ENCODE measurements at places on chromosomes 1 and 21.

GRCh38 chr1:163608979-163609378, 287.2 kb downstream of the NUF2 start:
- DNase-seq = no peak

- no peak for DNase-seq
Observed at GRCh38 chr1:243507672-243508302, 251.9 kb downstream of the SDCCAG8 start.

DNA sequence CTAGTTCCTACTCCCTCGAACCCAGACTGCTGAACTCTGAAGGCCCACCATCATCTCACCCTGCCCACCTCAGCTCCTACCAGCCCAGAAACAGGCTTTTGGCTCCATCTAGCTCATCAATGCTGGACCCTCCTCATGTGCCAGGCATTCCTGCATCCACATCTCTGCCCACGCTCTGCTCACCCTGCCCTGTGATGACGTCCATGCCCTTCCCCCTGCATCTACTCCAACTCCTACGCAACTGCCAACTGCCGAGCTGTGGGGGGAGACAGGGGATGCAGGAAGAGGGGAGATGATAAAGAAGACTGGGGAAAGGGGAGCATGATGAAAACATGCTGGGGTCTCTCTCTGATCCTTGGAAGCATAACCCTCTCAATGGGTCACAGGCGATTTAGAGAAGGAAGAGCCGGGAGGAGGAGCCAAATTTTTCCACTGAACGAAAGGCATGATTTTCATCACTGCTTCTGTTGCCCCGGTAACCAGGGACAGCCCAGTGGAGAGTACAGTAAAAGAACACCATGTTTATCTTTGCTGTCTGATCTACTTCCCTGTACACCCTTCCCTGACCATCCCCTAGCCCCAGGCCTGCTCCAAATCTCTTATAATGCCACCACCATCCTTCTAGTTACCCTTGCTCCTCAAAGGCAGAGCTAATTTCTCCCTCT, 44.3 kb downstream of the CD34 start:
- DNase-seq = no peak

- DNase-seq = no peak
Observed at GRCh38 chr1:94672001-94672400, 130.4 kb upstream of the F3 start.

DNA sequence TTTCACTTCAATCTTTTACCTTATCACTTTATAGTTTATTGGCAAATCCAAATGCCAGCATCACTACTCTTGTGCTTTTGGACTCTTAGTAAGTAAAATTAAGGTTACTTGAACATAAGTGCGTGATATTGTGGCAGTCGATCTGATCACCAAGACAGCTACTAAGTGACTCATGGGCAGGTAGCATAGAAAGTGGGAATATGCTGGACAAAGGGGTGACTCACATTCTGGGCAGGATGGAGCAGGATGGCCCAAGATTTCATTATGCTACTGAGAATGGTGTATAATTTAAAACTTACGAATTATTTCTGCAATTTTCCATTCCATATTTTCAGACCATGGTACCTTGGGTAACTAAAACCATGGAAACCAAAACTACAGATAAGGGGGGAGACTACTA, 120.2 kb downstream of the ROR1 start:
- no peak for DNase-seq

GRCh38 chr1:111857194-111857651, 101.5 kb downstream of the DDX20 start:
- DNase-seq = no peak

DNA sequence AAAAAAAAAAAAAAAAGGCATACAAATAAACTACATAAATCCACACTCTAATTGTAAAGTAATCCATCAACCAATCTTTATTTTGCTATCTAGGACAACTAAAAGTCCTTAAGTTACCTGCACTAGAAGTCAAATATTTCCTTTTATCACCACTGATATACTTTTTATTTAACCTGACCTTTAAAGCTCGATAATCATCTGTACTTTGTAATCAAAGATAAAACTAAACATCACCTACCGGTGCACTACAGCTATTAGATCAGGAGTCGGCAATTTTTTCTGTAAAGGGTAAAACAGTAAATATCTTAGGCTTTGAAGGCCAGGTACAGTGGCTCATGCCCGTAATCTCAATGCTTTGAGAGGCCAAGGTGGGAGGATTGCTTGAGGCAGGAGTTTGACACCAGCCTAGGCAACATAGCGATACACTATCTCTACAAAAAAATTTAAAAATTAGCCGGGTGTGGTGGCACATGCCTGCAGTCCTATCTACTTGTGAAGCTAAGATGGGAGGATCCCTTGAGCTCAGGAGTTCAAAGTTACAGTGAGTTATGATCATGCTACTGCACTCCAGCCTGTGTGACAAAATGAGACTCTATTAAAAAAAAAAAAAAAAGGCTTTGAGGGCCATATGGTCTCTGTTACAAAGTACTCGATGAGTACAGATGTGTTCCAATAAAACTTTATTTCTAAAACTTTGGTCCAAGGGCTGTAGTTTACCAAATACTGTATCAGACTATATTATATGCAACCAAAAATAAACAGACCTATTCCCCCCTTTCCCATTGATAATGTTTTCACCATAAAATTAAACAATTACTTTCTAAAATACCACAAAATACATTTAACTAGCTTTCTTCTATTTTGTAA, 47.1 kb downstream of the TESK2 start:
- no peak for DNase-seq

DNA sequence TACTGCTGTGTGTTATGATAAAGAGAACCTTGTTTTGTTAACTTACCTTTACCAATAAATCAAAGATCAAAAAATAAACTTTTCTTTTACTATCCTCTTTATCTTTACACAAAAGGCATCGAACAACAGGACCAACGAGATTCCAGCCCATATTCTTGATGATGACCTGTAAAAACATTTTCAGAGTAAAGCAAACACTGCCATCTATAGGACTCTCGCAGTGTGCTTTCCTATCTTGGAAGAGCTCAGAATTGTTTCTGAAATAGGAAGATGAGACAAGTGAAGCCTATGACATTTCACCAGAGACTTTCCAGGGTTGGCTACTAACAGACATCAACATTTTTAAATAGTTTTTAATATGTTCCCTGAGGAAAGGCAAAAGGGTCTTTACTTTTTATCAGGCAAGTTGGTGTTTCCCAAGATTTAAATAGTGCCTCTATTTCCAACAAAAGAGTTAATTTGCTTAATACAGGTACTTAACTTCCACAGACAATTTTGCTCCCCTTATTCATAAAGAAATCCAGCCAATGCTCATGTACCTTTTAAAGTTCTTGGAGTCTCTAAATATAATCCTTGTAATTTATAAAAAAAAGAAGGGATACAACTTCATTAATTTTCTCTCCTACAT, 7.3 kb downstream of the GLMN start:
- no peak for DNase-seq

DNA sequence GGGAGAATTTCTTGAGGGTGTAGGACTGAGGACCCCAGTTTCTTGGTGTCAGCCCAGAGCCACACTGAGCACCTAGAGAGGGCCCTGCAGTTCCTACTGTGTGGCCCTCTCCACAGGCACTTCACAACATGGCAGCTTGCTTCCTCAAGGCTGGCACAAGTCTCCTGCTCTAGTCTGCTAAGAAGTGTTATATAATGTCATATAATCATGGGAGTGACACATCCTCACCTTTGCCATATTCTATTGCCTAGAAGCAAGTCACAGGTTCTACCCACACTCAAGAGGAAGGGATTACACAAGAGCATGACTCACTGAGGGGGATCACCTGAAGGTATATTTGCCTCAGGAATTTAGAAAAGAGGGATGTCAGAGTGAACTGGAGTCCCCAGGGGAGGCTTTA, 5.5 kb upstream of the SNX27 start:
- DNase-seq = no peak

DNA sequence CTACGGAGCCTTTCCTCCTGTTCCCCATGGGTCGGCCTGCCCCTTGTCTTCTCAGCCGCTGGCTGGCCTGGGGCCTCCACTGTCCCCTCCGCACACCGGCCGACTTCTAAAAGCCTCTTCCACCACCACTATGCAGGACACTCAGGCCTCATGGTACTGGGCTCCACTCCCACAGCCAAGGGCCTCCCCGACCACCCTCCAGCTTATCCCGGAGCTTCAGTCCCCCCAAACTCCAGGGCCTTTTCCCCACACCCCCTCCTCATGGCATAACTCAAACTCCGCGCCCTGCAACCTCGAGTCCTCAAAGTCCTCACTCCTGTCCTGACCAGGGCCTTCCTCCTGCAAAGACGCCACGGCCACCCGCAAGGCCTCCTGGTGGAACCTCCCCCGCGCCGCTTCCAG, 2.0 kb downstream of the LRRC41 start:
- no peak for DNase-seq

DNA sequence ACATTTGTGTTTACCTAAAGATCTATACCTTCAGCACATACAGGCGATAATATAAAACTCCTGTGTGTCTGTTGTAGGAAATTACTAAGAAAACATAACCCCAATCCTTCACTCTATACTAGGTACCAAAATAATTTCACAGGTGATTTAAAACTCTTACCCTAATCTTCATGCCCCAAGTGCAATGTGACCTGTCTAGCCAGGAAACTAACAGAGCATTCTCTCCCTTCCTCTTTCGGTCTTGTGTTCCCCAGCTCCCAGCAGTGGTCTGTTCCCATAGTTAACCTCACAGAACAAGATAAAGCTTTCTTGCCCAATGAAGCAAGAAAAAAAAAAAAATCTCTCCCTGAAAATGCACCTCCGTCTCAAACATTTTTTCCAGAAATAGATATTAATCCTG, 493.5 kb downstream of the DPYD start:
- DNase-seq = no peak

DNA sequence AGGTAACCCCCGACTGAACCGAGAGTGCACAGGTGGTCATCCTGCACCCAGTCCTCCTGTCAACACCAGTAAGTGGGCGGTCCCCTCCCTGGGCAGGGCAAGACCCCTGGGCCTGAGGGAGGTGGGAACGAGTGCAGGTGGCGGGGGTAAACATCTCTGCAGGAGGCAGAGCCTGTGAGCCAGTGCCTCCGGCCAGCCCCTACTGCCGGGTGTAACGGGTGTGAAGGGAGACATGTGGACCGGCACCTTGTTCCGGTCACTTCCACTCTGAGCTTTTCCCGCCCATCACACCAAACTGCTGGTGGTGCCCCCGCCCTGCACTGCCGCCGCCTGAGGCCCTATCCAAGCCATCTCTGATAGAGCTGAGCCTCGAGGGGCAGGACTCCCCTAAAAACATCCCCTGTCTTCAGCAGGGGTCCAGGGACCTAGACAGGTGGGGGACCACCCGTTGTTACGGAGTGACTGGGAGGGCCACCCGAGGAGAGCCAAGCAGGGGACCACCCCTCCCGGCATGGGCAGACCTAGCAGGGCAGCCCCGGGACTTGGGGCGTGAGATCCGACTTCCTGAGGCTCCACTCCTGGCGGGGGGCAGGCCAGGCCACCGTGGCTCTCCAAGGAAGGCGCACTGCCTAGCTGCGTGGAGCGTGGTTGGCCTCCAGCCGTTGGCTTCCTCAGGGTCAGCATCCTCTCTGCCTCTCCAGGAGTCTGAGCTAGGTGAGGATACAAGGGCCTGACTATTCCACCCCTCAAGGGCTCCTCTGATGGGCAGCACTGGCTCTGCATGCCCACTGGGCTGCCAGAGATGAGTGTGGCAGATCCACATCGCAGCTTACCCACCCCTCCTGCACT, 43.8 kb upstream of the LBR start:
- no peak for DNase-seq

- no peak for DNase-seq
Observed at GRCh38 chr1:169048043-169048442, 58.4 kb upstream of the ATP1B1 start.

DNA sequence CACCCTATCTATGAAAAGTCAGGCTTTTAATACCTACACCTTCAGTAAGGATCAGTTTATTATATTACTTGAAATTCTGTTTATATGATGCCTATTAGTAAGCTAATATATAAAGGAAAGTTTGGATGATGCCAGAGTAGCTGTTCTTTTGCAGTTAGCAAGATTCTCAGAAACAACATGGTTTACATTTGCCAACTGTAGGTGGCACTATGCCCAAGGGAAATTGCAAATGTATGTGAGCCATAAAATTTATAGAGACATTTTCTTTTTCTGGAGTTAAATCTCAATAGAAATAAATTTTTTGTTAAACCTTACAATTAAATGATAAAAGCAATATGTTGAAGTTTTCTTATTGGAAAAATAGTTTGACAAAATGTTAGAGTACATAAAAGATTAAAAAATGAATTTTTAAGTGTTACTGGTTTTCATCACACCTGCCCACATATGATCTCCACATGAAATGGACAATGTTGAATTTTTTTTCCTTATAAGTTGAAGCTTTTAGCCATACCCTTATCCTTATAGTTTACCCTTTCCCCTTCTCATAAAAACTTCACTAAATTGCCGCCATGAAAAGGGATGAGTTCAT, 32.1 kb upstream of the EPHX4 start:
- peak; percentile 25 for DNase-seq

DNA sequence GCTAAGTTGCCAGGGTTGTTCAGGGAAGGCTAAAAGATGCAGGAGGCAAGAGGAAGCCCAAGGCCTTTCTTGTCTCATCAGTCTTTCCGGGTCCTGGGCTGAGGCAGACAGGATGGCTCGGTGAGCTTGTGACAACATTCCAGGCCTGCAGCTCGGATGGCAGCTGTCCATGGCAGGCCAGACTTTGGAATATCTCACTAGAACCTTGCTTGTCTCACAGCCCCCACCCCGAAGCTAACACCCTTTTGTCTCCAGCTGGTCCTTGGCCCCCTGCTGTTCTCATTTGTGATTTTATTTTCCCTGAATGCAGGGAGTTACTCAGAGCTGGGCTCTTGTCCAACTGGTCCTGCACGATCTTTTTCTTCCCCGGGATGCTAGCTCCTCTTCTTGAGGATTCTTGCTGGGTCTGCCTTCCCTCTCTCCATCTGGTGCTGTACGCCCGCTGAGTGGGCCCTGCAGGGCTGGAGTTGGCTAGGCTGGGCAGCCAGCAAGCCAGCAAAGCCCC, 477.2 kb upstream of the CAMK1G start:
- no peak for DNase-seq

DNA sequence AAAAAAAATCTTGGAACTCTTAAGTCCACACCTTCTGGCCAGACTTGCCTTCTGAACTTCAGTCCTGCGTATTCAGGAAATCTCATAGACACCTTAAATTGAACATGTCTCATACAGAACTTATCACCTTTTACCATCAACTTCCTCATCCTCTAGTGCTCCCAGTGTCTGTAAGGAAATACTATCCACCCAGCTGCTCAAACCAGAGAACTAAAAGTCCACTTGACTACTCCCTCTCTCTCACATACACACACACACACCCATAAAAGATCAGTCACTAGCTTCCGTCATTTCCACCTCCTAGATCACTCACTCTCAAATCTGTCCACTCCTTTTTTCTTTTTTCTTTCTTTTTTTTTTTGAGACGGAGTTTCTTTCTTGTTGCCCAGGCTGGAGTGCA, 10.9 kb upstream of the CAP1 start:
- no peak for DNase-seq

DNA sequence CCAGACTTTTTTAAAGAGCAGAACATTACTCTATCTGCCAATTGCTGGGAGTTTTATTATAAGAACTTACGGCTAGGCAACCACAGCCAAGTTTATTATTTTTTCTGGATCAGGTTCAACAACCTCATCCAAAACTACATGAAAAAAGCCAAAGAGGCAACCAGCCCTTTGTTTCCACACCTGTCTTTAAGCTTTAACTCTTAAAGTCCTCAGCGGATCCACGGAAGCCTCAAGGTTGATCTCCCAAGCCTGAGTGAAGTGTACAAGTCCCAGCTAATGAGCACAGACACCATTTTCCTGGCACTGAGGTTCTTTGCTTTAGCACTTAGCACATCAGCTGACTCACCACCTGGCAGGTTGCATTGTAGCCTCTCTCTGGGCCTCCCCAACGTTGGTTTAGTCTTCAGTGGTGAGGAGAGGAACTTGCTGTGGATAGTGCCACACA, 143.1 kb downstream of the TGFBR3 start:
- no peak for DNase-seq
